ENCODE measurements at places on chromosomes 4 and X.
A peak's percentile ranks its signal among the peaks of the same experiment; 100 is the strongest.

- no peak for DNase-seq
These were observed 114.0 kb downstream of the PCDH10 start for GRCh38 chr4:133263104-133263503.

DNA sequence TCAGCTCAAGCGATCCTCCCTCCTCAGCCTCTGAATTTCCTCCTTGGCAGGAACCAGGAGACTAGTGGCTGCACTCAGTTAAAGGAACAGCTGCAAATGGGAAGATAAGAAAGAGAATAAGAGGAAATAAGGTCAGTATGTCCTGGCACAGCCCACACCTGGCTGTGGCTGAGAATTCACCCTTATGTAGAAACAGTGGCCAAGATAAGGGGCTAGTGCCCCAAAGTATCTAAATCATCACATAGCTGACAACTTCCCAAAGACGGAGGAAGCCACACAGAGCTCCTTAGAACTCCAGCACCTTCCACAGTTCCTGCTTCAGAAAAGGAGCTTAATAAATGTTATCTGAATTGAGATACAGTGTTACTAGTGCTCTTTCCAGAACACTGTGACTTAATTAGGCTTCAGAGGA, 2.3 kb upstream of the CHIC2 start:
- DNase-seq, result no peak

GRCh38 chrX:150899191-150899757, 806 bp upstream of the CD99L2 start:
- peak; percentile 52 for DNase-seq

- DNase-seq, result no peak
These were observed 179.5 kb upstream of the FTHL17 start for GRCh38 chrX:31251336-31251735.

DNA sequence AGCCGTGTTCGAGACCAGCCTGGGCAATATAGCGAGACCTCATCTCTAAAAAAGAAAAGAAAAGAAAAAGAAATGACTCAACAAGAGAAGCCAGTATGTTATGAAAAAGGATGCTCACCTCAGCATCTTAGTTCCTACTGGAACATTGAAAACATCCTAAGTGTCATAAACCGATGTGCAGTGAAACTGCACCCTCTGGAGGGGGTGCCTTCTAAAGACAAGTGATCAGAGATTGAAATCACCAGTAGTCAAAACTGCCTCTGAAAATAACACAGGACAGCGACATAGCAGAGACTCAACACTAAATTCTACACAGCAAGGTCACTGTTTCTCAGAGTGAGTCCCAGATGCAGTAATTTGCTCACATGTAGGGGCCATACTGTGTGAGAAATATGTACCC, 28.0 kb upstream of the ATP6AP2 start:
- DNase-seq, result no peak

DNA sequence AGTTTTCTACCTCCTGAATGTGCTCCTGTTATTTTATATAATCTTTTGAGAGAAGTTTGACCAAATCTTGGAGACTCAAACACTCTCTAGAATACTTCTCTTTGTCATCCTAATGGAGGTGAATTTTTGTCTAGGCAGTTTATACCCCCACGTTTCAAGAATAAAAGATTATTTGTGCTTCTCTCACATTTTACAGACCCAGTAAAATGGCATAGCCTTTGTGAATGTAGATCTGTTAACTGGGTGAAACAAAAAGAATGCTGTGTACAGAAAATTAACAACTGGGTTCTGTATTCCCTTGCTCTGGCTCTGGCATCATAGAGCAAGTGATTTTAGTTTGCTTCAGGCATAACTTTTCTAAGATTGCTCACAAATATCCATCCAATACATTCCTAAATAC, 26.1 kb downstream of the GASK1B start:
- no peak for DNase-seq

DNA sequence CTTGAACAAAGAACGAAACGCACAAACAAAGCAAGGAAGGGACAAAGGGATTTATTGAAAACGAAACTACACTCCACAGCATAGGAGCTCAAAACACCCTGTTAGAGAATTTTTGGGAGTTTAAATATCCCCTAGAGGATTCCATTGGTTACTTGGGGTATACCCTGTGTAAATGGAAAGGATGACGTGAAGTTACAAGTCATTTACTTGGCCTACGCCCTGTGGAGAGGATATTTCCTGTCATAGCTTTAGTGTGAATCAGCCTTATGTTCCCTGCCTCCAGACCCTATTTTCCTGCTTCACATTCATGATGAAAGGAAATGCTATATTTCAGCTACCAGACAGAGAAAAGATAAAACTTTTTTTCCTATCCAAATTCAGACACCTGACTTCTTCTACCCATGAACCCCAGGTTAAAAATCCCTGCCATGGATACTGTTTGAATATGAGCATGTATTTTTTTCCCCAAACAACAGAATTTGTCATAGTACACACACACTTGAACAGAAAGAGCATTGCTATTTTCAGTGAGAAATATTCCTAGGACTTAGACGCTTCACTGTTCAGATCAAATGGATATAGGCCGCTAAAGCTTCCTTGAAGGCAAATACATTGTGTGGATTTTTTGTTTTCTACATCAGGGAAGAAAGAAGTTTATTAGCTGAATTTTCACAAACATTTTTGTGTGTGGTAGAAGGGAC, 20.4 kb downstream of the PIN4 start:
- no peak for DNase-seq

DNA sequence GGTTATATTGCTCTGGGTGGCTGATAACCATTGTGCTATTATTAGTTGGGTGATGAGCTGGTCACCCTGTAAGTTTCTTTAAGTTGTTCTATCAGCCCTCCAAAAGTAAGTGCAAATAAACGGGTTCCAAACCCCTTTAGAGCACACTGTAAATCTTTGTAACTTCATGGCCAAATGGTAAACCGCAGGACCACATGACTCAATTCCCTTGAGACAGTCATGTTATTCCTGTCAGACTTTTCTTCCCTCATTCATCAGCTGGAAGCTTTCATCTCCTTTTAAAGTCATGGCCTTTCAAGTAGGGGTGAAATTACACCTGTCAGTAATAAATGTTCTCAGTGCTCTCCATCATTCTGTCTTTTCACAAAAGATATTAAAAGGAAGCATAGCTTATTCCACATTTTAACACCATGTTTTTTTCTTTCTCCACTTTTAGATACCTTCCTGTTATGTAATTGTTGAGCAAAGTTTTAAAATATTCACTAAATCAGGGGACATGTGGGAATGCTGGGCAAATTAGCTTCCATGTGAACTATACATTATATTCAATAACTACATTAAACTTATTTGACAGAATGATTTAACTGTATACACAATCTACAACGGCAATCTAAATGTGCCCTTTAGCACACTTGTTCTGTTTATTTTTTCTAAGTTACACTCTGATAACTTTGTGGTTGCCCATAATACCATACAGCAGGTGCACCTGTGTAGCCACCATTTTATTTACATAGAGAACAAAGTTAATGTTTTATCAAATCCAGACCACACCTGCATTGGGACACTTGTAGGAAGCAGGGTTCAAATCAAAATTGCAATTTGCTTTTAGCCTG, 275.5 kb downstream of the CFAP299 start:
- DNase-seq, result no peak

- DNase-seq, result no peak
These were observed 4.9 kb upstream of the CPLX1 start for GRCh38 chr4:830601-831482.

- peak; percentile 26 for DNase-seq
These were observed 1.1 kb upstream of the SLC10A7 start for GRCh38 chr4:146522869-146523205.

DNA sequence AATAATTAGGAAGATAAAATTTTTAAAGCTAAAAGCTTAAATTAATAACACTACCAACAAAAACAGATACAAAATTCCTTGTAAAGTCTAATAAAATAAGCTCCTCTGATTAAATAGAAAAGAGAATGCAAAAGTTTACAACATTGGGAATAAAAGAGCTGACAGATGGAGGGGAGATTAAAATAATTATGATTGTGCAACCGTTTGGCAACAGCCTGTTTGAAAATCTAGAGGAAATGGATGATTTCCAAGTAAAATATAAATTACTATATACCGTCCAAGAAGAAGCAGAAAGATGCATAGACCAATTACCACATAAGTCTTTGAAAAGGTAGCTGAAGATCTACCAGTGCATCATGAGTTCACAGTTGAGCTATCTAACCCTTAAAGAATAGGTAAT, 46.4 kb upstream of the VBP1 start:
- no peak for DNase-seq

GRCh38 chrX:67693928-67694327, 150.1 kb downstream of the AR start:
- DNase-seq, result no peak

- peak; percentile 23 for DNase-seq
These were observed 32.7 kb upstream of the MAGED1 start for GRCh38 chrX:51860679-51861078.

- DNase-seq, result no peak
These were observed 41.6 kb upstream of the UGDH start for GRCh38 chr4:39568805-39569204.

- DNase-seq, result no peak
These were observed 65.4 kb downstream of the SOX3 start for GRCh38 chrX:140439476-140439875.

DNA sequence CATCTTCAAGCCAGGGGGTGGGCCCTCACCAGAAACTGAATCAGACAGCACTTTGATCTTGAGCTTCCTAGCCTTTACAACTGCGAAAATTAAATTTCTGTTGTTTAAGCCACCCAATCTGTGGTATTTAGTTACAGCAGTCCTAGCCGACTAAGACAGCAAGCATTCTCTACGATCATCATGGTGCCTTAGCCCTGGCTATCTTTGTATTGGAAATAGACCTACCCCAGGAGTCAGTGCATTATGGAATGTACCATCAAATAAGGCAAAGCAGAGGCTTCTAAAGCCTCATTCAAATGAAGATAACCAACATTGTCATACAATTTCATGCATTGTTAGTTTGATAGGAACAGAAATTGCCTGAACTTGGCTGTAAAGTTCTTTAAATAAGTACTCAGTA, 75.0 kb downstream of the PARM1 start:
- no peak for DNase-seq

DNA sequence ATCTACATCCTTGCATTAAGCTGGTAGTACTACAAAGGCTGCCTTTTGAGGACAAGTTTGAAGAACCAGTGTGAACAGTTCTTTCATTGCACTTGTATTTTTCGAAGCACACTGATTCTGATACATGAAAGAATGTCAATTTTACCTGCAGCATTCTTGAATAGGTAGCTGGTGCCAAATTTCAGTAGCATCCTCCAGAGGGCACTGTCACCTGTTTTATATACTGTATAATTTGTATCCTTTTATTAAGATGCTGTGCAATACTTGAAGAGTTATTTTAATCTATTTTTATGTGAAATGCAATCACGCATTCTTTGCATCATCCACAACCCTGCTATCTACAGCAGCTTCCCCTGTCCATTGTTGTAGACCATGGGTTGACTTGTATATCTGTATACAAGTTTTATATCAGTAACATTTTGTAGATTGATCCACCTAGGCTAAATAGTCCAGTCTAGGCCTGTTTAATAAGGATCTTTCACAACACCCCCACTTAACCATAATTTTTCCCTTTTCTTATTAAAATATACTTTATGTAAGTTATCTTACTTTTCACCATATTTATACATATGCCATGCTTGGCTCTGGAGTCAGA, 325.7 kb downstream of the PCDH7 start:
- no peak for DNase-seq

DNA sequence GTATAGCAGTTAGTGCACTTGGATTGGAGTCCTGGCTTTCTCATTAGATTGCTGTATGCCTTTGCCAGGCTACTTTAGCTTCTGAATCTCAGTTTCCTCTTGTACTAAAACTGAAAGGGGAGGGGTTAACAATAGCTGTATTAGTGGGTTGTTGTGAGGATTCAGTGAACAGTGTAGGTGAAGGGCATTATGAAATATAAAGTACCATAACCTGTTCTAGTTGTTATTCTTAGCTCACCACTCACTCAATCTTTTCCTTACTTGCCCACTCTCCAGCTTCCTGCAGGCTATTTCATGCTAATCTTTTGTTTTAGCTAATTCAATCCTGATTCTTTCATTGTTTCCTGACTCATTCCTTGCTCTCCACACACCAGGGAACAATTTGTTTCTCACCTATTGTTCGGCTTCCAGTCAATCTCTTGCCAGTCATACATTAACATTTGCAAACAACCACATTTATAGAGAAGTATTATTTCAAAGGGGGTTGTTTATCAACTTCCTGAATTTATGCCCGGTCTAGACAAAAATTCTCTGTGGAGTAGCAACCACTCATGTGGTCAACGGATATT, 50.6 kb upstream of the EDA start:
- no peak for DNase-seq

GRCh38 chr4:145784036-145784435, 104.1 kb downstream of the C4orf51 start:
- no peak for DNase-seq

GRCh38 chr4:27327421-27328181, 467.0 kb downstream of the STIM2 start:
- no peak for DNase-seq

DNA sequence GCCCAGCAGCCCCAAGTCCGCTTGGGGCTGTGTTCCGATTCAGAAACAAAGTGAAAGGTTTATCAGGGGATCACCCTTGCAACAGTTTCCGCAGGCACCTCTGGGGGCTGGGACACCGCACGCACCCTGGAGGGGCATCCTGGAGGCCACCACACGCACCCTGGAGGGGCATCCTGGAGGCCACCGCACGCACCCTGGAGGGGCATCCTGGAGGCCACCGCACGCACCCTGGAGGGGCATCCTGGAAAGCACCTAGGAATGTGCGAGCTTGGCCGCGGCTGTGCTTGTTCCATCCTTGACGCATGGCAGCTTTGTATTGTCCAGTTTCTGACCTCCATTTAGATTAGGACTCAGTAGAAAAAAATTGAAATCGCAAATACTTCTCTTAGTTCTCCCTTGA, 21.3 kb upstream of the CBR4 start:
- DNase-seq, result no peak

- DNase-seq, result no peak
These were observed 25.8 kb downstream of the ZNF630 start for GRCh38 chrX:48045410-48046311.

- no peak for DNase-seq
These were observed 648.3 kb downstream of the PCDH19 start for GRCh38 chrX:99761731-99762130.
